Psoas muscle (tissue), 8 donors: ENCODE measurements at places on chromosomes 1 and 21.
A peak's percentile ranks its signal among the peaks of the same experiment; 100 is the strongest.

- H3K4me3 ChIP-seq = no peak overlapping the region
- H3K4me1 ChIP-seq = no peaks in the 10 kb centered on the region
- no peak overlapping the region for H3K27ac ChIP-seq
- no peaks in the 10 kb centered on the region for H3K36me3 ChIP-seq
Measured at GRCh38 chr1:216502528-216503162, 79.4 kb upstream of the USH2A start.

- peak overlapping the region; percentile 86 for H3K27ac ChIP-seq
- H3K36me3 ChIP-seq = no peaks in the 10 kb centered on the region
- DNase-seq = no peak
- H3K4me3 ChIP-seq = no peak overlapping the region
Measured at GRCh38 chr1:93605026-93605568, 76.5 kb downstream of the BCAR3 start.

DNA sequence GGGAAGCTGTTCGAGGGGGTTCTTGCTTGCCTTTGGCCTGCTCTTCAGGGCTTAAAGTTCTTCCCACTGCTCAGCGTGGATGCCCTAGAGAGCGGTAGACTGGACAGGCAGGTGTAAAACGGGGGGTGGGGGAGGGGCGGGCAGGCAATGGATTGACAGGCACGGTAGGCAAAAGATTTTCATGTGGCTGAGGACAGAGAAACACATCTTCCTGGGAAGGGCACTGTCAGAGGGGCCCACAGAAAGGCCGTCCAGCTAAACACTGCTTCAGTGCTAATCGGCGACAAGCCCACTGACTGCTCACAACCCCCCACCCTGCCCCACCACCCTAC lies 412 bp downstream of the ABCA4 start:
- no peak for DNase-seq
- H3K36me3 ChIP-seq = no peaks in the 10 kb centered on the region
- H3K27ac ChIP-seq = no peak overlapping the region
- H3K4me3 ChIP-seq = no peak overlapping the region
- H3K4me1 ChIP-seq = no peaks in the 10 kb centered on the region

DNA sequence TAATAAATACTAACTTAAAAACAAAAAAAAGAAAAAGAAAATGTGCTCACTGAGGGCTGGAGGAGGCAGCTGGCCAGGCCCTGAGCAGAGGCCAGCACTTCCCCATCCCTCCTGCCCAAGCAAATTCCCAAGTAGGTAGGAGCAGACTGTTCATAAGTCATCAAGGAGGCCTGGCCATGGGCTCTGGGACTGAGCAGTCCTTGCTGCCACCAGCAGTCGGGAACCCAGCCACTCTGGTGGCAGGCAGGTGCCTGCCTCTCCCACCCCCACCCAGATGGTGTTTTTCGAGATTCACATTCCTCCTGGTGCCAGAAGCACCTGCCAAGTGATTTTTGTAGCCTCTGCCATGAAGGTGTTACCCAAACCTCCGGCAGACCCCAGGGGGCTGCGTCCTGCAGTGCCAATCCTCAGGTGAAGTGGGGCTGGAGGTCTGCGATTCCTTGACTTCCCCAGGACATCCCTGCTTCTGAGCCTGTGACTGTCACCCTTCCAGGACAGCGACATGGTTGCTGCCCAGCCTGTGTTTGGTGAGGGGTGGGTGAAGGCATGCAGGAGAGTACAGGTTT lies 204.2 kb upstream of the TMEM51 start:
- DNase-seq = no peak
- no peaks in the 10 kb centered on the region for H3K36me3 ChIP-seq
- peaks cover 3% of the 10 kb centered on the region for H3K4me1 ChIP-seq
- H3K27ac ChIP-seq = no peak overlapping the region
- H3K27me3 ChIP-seq = no peaks in the 10 kb centered on the region

DNA sequence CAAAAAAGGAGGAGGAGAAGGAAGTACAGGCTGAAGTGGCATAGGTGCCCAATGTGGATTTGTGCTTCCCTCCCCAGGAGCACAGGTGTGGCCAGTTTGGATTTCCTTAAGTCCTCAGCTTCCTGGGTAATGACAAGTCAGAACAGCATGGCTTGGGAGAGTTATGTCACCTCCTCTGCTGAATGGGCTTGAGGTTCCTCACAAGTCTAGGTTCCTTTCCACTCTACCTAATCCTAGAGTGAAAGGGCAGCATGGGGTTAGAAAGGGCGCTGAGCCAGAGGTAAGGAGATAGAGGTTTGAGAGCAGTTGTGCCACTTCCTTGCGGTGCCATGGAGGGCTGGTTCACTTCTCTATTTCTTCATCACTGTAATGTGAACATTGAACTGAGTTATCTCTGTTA lies 35.5 kb upstream of the IL20 start:
- H3K36me3 ChIP-seq = no peaks in the 10 kb centered on the region
- H3K27me3 ChIP-seq = no peaks in the 10 kb centered on the region
- H3K4me3 ChIP-seq = no peak overlapping the region
- DNase-seq = no peak
- no peak overlapping the region for H3K27ac ChIP-seq

DNA sequence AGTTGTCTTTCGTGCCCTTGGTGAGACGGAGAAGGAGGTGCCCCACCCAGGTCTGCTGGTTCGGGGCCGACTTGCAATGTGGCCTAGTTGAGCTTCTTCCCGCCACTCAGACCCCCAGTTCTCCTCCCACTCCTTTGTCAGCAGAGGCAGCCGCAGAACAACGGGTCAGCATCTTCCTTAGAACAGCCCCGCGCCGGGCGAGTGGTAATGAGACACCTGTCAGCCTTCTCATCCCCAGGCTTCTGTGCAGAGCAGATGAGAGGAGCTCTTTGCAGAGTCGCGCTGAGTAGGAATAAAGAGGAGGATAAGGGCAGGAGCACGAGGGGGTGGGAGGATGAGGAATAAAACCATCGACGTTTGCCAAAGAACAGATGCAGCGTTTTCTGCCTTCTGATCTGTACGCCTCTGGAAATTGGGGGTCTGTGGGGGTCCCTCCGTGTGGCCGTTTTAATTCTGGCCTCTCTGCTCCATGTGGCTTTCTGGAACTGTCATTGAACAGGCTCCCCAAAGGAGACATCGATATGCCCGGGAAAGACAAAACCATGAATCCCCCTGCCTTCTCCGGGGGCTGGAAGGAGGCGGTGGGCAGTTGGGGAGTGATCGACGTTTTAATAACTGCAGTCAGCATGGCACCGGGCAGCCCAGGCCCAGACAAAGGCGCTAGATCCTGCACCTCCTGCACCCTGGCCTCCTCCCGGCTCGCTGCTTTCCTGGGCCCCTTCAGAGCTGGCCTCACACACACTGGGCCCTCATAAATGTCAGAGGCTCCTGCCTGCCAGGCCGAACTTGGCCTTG lies 27.5 kb upstream of the IGSF21 start:
- no peak overlapping the region for H3K4me3 ChIP-seq
- peaks cover 5% of the 10 kb centered on the region for H3K27me3 ChIP-seq
- no peaks in the 10 kb centered on the region for H3K4me1 ChIP-seq
- H3K36me3 ChIP-seq = no peaks in the 10 kb centered on the region

GRCh38 chr1:47325528-47325927 lies 8.1 kb upstream of the CMPK1 start:
- no peaks in the 10 kb centered on the region for H3K4me1 ChIP-seq
- peaks cover 4% of the 10 kb centered on the region for H3K36me3 ChIP-seq
- H3K27ac ChIP-seq = no peak overlapping the region
- no peaks in the 10 kb centered on the region for H3K27me3 ChIP-seq
- no peak overlapping the region for H3K4me3 ChIP-seq

GRCh38 chr21:41507521-41508414 lies at the start of gene TMPRSS2:
Gene TMPRSS2 (minus strand): TSS chr21:41508158. CDS start chr21:41498133, 10,025 bp downstream.
- no peak within 1 kb of the TSS for H3K4me3 ChIP-seq
- H3K36me3 ChIP-seq = no peaks in the 10 kb centered on the region
- H3K27me3 ChIP-seq = peaks cover 8% of the 10 kb centered on the region
- DNase-seq = no peak
- H3K4me1 ChIP-seq = no peaks in the 10 kb centered on the region

DNA sequence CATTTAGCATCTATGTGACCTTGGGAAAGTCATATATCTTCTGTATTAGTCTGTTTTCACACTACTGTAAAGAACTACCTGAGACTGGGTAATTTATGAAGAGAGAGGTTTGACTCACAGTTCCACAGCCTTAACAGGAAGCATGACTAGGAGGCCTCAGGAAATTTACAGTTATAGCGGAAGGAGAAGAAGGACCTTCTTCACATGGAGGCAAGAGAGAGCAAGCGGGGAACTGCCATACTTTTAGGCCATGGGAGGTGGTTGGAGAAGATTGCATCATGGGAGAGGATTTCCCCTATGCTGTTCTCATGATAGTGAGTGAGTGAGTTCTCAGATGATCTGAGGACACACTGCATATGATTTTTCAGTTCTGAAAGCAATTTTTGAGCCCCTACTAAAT lies 87.9 kb downstream of the CLEC20A start:
- H3K27me3 ChIP-seq = no peaks in the 10 kb centered on the region
- DNase-seq = no peak

DNA sequence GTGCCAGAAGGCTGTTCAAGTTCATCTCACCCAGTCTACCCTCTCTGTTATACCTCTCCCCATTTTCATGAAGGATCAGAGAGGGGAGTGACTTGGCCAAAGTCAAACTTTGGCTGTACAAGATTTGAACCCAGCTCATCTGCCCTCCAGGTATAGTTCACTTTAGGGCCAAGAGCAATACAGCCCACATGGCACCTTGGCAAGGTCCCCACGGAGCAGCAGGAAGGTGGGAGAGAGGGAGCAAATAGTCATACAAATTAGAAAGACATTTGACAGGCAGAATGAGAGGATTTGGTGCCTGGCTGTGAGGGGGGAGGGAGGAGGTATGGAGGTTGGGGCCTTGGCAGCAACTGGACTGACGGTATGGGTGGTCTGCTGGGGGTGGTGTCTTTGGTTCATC lies 1.0 kb downstream of the HPCAL4 start:
- H3K27me3 ChIP-seq = peaks cover 5% of the 10 kb centered on the region
- peaks cover 23% of the 10 kb centered on the region for H3K4me1 ChIP-seq
- H3K4me3 ChIP-seq = no peak overlapping the region
- DNase-seq = no peak
- no peaks in the 10 kb centered on the region for H3K36me3 ChIP-seq
- no peak overlapping the region for H3K27ac ChIP-seq

- peak overlapping the region; percentile 98 for H3K27ac ChIP-seq
- no peak overlapping the region for H3K4me3 ChIP-seq
- peaks cover 33% of the 10 kb centered on the region for H3K36me3 ChIP-seq
- H3K27me3 ChIP-seq = no peaks in the 10 kb centered on the region
- no peak for DNase-seq
Measured at GRCh38 chr1:26789612-26789865, 1.8 kb downstream of the PIGV start.

DNA sequence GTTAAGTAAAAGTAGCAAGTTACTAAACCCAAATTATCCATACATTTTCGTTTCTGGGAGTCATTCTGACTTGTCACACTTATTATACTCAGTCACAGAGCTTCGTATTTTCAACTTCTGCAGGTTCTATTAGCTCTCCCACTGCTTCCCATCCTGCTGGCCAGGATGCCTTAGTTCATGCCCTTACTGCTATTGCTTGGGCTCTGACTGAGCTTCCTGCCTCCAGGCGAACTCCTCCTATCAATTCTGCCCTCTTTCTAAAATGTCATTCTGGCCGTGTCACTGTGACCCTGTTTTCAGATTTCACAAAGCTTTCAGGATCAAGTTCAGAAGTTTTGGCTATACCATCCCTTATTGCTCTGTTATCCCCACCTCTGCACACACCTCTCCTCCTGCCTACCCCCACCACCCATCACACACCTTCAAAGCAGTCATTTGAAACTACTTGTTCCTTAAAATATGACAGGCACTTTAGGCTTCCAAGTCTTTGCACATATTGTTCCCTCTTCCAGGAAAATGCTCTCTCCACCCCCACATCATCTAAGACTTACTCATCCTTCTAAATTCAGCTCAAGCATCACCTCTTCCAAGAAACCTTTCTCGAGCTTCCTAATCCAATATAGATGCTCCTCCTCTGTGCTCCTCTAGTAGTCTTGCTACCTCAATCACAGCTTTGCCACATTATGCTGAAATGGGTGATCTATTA lies 278.0 kb downstream of the BRINP2 start:
- H3K4me1 ChIP-seq = peaks cover 44% of the 10 kb centered on the region
- H3K27me3 ChIP-seq = no peaks in the 10 kb centered on the region
- DNase-seq = peak; percentile 55
- H3K27ac ChIP-seq = peak overlapping the region; percentile 83

DNA sequence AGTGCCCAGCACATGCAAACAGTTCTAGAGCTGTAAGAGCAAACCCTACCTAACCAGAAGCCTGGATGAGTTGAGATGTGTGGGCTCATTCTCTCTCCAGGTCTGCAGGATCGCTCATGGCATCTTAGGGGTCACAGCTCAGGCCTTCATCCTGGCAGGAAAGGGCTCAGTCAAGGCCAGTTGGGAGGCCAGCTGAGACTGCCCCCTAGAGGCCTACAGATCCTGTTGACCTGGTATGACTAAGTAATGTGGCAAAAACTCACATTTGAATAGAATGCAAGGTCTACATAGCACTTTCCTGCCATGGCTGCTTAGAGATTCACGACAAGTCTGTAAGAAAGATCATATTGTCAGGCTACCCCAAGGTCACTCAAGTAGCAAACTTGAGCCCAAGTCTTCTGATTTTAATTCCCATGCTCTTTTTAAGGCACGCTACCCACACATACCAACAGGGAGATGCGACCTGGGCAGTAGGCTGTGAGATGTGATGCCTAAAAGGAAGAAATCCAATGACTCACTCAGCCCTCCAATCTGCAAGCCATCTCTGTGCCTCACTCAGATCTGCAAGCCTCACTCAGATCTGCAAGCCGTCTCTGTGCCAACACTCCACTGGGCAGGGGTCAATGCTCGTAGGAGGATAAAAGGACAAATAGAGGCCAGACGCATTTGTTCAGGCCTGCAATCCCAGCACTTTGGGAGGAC lies 5.1 kb upstream of the CAPN8 start:
- no peaks in the 10 kb centered on the region for H3K36me3 ChIP-seq
- H3K27ac ChIP-seq = no peak overlapping the region
- H3K27me3 ChIP-seq = peaks cover 2% of the 10 kb centered on the region
- DNase-seq = no peak
- no peak overlapping the region for H3K4me3 ChIP-seq

- no peaks in the 10 kb centered on the region for H3K4me1 ChIP-seq
- H3K27me3 ChIP-seq = no peaks in the 10 kb centered on the region
- no peak overlapping the region for H3K4me3 ChIP-seq
- no peak for DNase-seq
Measured at GRCh38 chr1:183126528-183126927, 59.5 kb upstream of the LAMC2 start.

DNA sequence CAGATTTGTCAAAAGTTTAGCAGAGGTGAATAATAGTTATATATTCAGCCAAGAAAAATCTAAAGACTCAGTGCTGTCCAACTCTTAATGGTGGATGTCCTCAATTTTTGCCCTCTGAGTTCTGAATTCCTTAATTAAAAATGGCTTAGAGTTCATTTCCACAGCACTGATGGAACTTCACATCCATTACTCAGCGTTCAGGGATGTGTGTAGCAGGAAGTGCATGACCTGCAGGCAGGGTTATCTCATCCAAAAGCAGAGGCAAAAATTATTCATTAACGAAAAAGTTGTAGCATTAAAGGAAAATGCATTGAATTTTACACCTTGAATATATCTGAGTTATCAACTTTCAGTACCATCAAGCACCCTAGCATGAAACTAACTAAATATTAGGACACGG lies 96.7 kb downstream of the ZP4 start:
- no peak overlapping the region for H3K4me3 ChIP-seq
- no peak for DNase-seq
- no peaks in the 10 kb centered on the region for H3K27me3 ChIP-seq
- H3K4me1 ChIP-seq = no peaks in the 10 kb centered on the region
- no peaks in the 10 kb centered on the region for H3K36me3 ChIP-seq
